T-helper 22 cell (primary cell): ENCODE measurements at places on chromosomes 3 and 15.

- no peak for DNase-seq
Observed at GRCh38 chr3:133956982-133957381, 61.3 kb upstream of the RAB6B start.

- no peak for DNase-seq
Observed at GRCh38 chr3:120393761-120394160, 44.6 kb upstream of the LRRC58 start.

DNA sequence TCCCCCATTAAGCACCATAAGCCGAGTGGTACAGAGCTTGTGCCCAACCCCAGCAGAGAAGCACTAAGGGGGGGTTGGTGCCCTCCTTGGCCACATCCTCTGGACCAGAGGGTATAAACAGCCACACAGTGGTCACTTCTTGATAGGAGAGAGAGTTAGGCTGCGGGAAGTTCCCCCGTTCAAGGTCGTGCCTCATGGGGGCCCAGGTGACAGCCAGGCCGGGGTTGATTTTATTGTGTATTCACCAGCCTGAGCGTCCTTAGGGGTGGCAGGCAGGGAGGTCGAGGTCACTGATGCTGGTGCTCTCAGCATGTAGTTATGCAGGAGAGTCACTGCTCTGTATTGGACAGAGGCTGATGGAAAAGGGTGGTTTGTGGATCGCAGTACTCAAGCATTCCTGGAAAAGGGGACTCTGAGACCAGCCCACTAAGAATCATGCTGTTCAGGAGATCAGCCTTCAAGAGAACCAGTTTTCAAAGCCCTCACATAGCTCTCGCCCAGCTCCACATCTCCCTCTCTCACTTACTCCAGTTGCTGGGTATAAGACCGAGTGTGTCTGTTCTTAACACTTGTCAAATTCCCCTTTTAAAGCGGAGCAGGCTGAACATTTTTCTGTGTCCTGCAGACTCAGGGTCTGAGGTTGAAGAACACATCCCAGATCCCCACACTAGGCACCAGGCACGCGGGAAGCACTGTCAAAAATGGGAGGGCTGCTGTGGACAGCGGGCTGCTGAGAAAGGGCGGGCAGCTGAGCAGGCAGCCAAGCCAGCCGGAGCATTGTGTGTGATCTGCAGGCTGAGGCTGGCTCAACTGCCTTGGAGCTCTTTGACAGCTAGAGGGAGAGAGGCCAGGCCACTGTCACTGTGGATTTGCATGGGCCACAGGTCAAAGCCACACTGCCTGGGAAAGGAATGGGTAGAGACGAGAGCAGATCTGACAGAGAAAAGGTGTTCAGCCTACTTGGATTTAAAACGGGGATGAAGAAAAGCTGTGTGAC is 279.3 kb upstream of the LRRFIP2 start:
- no peak for DNase-seq

DNA sequence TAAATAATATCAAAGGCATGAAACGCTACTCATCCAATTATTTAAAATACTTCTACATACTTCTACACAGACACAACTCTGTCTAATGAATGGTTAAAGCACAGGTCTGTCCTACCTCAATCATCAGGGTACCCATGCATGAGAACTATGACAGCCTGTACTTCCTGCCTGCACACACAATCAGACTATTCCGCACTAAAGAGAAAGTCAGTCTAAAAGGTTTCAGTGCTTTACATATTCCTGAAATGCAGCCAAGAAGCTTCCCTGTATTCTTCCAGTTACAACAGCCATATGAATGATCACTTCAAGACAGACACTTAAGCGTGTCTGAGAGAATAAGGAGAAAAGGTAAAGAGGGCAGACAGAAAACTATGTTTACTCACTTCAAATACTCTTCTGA is 58.8 kb downstream of the TUBGCP4 start:
- DNase-seq, result no peak

- DNase-seq, result no peak
Observed at GRCh38 chr3:9036404-9037131, 73.3 kb upstream of the RAD18 start.

DNA sequence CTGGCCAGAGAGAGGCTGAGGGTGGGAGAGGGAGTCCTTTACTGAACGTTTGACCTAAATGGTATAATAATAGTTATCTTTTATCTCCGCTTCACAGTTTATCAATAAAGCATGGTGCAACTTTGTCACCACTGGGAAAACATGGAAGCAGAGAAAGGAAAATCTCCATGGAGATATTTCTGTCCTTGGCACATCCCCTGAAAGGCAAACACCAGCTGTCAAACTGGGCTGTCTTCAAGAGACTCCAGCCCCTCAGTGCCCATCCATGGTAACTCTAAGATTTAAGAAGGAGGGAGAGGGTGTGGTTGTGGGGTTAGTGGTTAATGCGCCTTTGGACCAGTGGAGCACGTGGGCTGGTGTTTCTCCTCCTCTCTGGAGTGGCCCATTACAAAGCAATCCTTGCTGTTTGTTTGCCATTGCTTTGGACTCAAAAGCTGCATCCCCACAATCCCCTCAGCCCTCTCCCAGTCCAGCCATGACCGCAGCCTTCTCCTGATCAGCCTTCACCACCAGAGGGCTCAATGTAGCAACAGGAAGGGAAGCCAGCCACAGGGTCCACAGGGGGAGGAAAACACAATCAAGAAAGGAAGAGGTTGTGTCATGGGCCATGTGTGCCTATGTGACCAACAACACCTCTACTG is 38.2 kb upstream of the FAM174B start:
- DNase-seq, result no peak

DNA sequence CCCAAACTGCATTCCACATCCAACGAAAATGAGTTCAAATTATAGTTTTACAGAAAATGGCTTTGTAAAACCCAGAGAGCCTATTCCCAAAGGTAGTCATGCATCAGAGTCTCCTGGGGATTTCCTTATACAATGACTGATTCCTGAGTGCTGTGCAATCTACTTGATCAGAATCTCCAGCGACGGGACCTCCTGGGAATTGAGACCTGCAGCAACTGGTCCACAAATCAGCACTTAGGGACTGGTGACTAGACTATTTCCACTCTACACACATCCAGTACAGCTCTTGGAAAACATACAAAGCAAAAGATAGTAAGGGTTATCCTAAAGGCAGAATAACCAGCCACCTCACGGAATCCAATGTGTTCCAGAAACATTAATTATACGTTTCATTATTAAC is 871.0 kb upstream of the CFAP20DC start:
- DNase-seq, result no peak

- DNase-seq, result no peak
Observed at GRCh38 chr15:100526027-100526481, 2.7 kb downstream of the CERS3 start.

DNA sequence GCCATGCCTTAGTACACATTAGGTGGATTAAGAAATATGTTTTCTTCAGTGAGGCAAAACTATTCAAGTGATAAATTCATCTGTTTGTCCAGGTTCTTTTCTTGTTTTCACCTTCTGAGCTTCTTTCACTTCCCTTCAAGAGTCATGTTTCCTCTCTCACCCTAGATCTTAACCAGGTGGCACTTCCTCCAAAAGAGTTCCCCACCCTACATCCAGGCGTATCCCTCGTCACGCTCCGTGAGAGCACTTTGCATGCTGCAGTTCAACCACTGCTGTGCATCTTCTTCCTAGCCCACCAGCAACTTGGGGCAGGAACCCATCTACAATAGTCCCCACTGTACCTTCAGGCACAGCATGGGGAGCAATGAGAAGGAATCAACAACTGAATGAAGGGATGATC is 28.9 kb downstream of the OSBPL10 start:
- DNase-seq, result no peak

- no peak for DNase-seq
Observed at GRCh38 chr3:127053450-127053849, 70.5 kb downstream of the PLXNA1 start.

DNA sequence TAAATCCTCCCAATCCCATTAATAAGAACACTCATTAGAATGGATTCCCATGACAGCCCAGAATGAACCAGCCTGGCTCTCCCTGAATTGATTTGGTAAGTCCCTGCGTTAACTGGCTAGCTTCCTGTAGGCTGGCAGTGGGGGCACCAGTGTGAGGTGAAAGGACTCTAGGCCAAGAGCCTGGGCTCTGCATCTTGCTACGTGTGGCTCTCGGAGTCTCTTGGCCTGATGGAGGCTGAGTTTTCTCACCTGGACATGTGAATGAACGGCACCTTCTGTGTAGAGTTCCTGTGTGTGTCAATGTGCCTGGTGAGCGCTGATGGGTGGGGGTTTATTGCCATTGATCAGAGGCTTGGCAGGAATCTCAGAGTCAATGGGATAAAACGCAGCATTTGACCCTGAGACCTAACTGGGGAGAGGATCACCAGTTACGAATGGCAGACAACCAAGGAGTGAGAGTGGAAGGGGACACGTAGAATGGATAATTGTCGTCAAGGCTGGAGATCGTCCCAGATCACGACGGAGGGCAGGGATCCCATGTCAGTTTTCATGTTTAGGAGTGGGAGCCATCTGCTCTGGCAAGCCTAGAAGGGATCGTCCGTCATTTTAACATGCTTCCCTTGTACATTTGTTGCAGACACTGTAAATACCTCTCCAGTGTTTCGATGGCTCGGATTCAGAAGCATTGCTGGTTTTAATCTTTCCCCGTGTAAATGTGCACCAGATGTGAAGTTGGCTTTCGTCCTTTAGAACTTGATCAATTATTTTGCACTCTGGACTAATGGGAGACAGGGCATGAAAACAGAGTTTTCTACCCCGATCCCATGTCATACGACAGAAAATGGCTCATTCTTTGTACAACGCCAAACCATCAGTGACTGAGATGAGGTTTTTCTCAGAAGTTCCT is 9.0 kb upstream of the KLF13 start:
- no peak for DNase-seq

- DNase-seq, result no peak
Observed at GRCh38 chr3:30438126-30438525, 168.3 kb upstream of the TGFBR2 start.

- no peak for DNase-seq
Observed at GRCh38 chr3:72311425-72311824, 526.5 kb upstream of the PROK2 start.

- no peak for DNase-seq
Observed at GRCh38 chr15:77400258-77400657, 19.6 kb downstream of the PEAK1 start.

DNA sequence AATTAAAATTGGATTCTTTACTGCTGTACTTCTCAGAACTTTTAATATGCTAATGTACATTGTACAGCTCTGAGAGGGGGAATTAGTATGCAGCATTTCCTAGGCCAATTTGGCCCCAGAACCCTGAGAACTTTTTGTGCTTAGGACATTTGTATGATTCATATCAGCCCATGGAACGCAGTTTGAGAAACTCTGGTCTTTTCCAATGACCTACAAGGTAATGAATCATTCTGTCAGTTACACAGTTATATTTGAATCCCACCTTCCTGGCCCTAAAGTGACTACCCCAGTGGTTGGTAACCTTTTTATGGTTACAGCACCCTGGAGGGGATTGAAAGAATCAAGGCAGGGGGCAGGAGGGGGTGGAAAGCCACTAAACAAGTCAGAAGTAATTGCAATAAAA is 25.6 kb upstream of the KBTBD12 start:
- no peak for DNase-seq

GRCh38 chr3:76203578-76203977 is 418.2 kb upstream of the ZNF717 start:
- no peak for DNase-seq

DNA sequence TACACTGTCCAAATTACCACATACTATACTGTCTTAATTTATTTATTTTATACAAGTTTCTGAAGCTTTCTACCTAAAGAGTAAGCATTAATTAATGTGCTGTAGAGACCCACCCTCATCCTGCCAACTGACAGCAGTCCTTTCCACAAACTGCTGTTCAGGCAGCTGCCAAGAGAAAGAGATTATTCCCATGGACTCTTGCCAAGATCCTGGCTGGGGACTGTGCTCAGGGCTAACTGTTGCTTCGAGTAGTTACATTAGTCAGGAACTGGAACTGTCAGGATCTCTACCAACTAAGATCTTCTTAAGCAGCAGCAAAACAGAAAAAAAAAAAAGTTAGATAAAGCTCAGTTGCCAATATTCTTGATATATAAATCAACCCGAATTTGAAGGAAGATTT is 398.8 kb downstream of the MECOM start:
- DNase-seq, result no peak

GRCh38 chr3:158058495-158059130 is 47.6 kb downstream of the SHOX2 start:
- no peak for DNase-seq

DNA sequence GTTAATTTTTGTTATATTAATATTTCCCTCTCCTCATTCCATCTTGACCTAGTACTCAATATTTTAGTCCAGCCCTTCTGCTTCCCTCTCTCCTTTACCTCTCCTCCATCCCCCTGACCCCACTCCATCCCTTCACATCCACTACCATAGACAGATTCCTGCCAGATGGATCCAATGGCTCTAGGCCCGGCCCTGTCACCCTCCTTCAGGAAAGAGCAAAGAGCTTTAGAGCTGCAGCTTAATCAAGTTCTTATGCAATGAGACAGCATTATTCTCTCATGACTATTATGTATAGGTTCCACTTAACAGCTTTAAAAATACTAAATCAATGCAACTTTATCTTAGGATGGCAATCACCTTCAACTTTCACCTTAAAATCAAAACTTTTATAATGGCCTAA is 200.7 kb upstream of the TTC14 start:
- DNase-seq, result no peak

- DNase-seq, result no peak
Observed at GRCh38 chr15:98889930-98890695, 117.5 kb downstream of the PGPEP1L start.

DNA sequence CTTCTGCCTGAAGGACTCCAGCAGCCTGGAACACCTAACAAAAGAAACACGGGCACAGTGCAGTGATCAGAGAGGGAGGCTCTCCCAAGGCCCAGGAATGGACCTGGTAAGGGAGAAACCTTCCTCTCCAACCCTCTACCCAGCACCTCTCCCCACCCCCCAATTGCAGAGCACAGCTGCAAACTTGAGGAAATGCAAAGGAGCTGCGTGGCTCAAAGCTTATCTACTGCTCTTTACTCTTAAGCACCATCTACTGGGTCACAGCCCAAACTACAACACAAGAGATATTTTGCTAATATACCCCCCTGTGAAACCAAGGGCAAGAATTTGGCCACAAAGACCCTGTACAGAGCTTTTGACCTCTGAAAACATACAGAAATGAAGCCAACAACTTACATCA is 328.3 kb downstream of the OXSM start:
- no peak for DNase-seq

GRCh38 chr15:37100109-37100965 is at the start of gene MEIS2:
Gene MEIS2, minus strand, starts transcription at chr15:37100549. Its CDS starts 1,083 bp downstream, at chr15:37099466.
- DNase-seq, result no peak

DNA sequence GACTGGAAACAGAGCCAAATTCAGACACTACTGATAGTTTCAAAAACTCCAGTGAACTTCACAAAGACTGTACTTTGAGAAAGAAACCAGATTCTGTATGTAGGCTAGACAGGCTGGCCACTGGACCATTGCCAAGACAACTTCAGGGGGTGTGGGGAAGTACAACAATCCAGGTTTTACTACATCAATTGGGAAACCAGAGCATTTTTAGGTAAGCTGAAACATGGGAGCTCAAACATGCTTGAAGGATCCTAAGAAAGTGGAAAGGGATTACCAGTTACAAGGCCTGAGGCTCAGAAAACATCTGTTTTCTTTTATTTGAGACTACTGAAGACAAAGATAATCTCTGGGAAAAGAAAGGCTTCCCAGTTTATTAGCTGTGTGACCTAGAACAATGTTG is 26.9 kb upstream of the ZNF280D start:
- DNase-seq, result no peak
